Astrocyte of the cerebellum (primary cell): ENCODE measurements at places on chromosomes 4 and X.

DNA sequence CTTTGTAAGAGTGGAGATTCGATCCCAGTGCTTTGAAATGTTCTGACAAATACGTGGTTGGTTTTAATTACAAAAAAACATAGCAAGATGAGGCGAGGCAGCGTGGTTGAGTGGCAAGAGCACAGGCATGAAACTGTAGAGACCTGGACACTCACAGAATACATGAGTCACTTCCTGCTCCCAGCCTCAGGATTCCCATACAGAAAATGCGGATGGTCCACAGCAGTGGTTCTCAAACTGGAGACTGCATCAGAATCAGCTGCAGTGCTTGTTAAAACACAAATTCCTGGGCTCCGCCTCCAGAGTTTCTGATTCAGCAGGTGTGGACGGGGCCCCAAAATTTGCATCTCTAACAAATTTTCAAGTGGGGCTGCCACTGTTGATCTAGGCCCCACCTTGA is 10.1 kb downstream of the OTOP1 start:
- no peak for DNase-seq

- no peak for DNase-seq
Observed at GRCh38 chr4:168154546-168155277, 62.4 kb downstream of the ANXA10 start.

DNA sequence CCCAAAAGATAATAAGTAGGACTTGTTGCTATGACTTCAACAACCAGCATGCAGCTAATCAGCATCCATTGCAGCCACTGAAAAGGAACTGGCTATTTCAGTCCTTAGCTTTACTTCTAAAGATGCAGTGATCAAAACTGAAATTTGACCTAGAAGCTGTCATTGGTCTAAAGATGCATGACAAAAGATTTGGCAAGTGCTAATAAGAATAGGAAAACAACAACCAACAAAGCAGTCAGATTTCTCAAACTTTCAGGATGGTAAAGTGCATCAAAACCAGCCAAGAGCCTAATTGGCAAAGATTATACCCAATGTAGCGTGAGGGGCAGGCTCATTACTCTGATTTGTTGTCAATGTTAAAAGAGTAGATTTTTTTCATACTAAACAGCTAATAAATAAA is 77.1 kb upstream of the WDR17 start:
- no peak for DNase-seq

- DNase-seq = no peak
Observed at GRCh38 chr4:100391086-100391485, 126.7 kb downstream of the EMCN start.

DNA sequence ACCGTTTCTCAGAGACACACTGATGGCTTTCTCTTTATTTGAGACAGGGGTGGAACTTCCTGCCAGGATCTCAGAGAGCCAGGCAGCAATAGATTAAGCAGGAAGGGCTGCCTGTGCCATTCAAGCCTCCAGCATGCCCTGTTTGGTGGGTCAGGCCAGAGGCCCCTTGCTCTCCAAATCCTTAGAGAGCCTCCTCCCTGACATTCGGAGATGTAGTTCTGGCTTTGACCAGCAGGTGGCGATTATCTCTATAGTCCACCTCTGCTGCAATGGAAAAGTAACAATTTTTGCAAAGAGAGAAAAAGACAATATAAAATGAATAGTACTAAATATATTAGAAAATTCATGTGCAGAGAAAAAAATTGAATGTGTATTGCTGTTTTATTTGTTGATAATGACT is 93.9 kb downstream of the NXF2B start:
- peak; percentile 13 for DNase-seq

- no peak for DNase-seq
Observed at GRCh38 chrX:51598899-51599298, 19.8 kb downstream of the CENPVL3 start.

DNA sequence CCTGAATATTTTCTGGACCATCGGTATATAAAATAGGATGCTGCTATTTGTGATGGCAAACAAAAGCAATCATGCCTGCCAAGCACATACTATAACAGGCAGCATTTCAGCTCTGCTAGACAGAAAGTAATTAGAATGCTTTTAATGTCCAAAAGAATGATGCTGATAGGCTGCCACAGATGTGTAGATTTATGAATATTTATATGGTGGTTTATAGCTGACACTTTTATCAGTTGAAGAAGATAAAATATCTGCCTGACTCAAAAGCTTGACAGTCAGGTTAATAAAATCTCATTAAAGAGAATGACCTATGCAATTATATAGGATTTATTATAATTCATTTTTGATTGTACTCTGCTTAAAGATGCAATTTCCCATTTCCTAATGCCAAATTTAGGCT is 4.0 kb downstream of the BEND4 start:
- DNase-seq = no peak

GRCh38 chr4:2071252-2071911 is 12.3 kb downstream of the NAT8L start:
- no peak for DNase-seq

DNA sequence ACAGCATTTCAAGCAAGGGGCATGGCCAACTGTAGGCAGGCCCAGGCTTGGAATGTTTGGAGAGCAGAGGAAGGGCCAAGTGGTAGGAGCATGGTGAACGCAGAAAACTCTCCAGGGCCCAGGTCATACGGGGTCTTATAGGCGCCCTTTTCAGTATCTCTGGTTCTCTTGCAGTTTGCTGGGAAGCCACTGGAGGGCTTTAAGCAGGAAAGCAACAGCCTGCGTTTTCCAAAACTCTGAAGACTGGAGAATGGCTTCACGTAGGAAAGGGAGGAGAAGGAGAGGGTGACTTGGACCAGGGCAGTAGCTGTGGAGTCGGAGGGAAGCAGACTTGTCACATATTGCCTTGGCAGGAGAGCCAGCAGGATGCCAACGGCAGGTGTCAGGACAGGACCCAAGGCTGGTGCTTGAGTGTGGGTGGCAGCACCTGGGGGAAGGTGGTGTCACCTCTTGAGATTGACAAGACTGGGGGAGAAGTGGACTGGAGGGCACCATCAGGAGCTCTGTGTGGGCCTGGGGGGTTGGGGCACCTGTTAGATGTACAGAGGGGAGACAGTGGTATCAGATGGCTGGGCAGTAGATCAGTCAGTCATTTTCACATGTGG is 21.9 kb downstream of the TKTL1 start:
- DNase-seq = no peak

DNA sequence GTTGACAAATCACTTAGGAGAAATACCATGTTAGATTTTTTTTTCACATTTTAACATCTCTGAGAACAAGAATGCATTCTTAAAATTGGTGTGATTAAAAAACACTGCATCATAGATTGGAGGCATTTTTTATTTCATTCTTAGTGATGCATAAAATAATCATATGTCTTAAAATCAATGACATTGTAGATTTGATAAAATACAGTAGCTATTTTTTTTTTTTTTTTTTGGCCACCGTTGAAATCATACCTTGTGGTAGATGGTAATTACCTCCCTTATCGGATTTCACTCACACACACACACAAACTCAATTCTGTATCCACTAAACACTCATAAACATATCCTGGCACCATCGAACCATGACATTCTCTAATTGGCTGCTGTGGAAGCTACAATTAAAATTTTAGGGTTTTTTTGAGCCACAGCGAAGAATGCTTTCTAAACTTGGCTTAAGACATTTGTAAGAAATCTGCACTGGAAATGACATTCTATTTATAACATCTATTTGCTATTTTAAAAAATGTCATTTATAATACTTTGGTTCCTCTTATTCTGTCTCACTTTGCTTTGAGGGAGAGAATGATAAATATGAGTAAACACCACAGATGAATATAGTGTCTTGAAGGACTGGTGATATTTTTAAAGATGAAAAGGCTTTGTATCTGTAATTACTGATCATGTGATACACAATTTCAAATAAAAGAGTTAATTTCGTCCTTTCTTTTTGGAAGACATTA is 60.1 kb downstream of the CCSER1 start:
- no peak for DNase-seq

- no peak for DNase-seq
Observed at GRCh38 chrX:109830157-109830703, 97.2 kb upstream of the ACSL4 start.

- DNase-seq = no peak
Observed at GRCh38 chrX:24999511-24999910, 16.3 kb downstream of the ARX start.
